ENCODE measurements at places on chromosomes 5 and 9.
A peak's percentile ranks its signal among the peaks of the same experiment; 100 is the strongest.

DNA sequence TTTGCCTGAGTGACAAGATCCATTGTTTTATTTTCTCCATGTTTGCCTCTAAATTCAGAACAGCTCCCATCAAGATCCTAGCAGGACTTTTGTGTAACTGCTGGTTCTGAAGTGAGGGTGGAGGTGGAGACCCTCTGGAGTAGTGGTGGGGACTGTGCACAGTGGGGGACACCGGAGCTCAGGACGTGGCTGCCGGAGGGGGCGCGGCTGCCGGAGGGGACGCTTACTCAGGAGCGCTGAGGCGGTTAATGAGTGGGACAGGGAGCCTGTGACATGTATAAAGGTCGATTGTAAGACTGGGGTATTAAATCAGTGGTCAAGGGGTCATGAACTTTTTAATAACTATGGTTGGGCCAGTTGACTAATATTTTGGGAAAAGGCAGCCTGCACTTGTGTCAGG is 127.0 kb upstream of the CACNA1B start:
- no peak for DNase-seq

- DNase-seq, result peak; percentile 21
Measured at GRCh38 chr5:14064841-14065240, 78.3 kb upstream of the TRIO start.

DNA sequence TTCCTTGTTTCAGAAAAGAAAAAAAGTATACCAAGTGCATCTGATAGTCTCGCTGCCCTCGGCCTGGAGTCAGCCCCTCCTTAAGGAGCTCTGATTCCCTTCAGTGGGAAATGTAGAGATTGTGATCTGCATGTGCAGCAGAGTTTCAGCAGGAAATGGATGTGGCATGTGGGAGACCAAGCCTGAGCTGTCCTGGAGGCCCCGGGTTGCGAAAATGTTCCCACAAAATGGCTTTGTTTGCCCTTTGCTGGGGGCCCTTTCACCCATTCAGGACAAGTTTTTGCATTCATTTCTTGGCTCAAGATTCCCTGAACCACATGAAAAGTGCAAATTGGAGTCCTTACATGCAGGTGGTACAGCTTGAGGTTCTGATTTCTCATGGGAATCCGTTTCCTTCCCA is 230.9 kb downstream of the GADD45G start:
- DNase-seq, result no peak

- no peak for DNase-seq
Measured at GRCh38 chr9:91033797-91034196, 232.2 kb downstream of the SYK start.

GRCh38 chr5:74056789-74057164 is 430.8 kb downstream of the ARHGEF28 start:
- peak; percentile 39 for DNase-seq

DNA sequence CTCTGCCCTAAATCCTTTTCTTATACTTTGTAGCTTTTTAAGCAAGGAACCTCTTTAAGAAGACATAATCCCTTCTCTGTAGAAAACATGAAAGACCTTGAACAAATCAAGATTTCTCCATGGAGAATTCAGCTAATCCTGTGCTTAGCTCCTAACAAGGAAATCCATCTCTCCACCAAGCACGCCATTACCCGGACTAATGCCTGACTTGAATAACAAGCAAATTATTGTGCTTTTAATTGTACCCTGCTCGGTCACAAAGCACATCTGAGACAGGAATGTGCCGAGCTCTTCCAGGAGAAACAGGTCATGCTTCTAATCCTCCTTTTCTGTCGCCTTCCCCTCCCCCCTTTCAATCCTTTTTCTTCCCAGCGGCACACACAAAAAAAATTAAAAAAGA is 141.3 kb downstream of the PSAT1 start:
- DNase-seq, result no peak

DNA sequence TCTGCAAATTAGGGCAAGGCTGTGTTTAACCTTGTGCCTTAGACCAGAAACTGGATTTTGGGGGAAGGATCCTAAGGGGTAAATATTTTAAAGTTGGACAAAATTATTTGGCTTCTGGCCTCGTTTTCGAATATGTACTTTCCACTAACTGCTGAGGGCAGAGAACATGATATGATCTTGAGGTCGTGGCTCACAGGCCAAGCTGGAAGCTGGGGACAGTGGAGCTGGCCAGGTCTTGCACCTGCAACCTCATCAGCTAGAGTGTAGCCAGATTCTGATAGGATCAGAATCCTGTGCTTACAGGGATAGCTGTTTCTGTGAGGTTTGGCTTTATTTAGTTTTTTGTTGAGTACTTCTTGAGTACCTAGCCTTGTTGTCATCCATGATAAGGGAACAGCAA is 24.9 kb downstream of the MAN2A1 start:
- DNase-seq, result no peak

DNA sequence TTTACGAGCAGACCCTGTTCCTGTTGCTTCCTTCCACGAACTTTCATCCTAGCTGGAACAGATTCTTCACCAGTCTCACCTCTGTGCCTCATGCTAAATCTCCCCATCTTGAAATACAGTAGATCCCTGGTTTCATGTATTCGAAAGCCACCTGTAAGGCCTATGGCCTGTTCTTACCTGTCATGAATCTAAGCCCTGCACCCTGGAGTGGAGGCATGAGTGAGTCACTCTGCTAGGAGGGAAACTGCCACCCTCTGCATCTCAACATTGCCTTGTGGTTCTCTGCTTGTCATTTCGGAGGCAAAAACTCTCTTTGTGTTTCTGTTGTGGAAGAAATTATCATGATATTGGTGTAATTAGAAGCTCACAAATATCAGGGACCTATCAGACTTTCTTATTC is 320.0 kb downstream of the ENC1 start:
- no peak for DNase-seq

- DNase-seq, result no peak
Measured at GRCh38 chr9:2574203-2574602, 47.4 kb upstream of the VLDLR start.

DNA sequence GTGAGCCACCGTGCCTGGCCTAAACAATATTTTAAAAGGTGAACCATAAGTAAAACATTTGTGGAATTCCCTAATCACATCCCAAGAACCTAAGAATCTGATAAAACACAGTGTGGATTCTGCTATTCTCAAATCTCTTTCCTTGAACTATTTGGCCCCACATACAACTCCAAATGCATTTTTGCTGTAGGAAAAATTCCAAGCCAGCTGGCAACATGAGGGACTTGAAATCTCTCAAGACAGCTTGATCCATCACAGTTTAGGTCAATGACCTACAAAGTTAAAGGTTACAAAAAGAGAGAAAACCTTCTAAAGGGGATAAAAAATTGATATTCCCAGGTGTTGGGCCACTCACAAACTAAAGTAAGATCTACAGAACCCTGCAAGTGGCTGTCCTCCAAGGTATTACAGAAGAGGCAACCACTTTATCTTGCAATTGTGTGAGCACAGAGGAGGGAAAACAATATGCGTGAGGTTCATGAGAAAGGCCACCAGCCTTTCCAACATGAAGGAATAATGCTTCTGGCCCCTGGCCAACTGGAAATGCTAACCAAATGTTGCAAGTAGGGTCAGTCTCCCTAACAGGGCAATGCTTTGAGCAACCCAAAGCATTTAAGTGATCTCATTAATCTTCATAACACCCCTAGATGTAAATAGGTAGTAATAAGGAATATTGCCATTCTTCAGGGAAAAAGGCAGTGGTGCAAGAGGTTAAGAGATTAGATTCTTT is 221.4 kb downstream of the SEMA5A start:
- DNase-seq, result no peak

- peak; percentile 51 for DNase-seq
Measured at GRCh38 chr9:93134015-93134739, at the start of gene NINJ1. Gene NINJ1, minus strand, starts transcription at chr9:93134251. Its CDS starts 34 bp downstream, at chr9:93134217.

DNA sequence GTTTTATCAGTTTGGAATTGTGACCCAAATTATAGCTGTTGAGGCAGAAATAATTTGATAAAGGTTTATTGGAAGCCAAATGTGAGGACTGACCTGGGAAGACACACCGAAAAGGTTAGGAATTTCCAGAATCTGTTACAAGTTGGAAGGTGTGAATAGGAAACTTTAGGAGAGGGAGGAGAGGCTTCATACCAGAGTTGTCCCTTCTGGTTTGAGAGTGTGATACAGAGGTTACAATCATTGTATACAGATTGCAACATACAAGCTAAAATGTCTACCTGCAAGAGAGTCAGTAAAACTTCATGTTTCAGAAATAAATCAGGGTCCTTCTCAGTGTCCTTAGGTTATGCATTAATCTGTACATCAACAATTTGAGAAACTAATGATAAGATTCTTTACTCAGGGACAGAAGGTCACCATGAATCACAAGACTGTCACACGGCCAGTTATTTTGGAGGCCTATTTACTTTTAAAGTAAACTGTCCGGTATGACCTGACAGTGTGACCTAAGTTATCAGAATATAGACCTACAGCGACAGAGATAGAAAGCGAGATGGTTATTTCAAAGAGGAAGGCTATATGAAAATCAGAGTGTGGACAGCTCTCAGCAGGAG is 204.9 kb upstream of the CTNND2 start:
- DNase-seq, result no peak

DNA sequence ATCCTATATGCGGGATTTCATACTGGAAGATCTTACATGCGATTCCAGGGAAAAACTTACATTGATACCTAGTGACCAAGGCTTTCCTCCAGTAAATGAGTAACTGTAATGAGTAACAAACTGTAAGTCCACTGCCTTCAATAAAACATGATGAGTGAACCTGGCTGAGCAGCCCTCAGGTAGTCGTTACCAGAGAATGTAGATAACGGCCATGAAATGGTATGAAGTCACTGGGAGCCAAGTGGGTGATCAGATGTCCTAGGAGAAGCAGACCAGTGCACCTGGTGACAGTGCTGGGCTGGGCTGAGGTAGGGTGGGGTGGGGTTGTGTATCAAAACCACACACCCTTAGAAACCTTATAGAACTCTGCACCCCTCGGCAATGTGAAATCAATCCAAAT is 203.6 kb downstream of the ALDH1A1 start:
- DNase-seq, result no peak

DNA sequence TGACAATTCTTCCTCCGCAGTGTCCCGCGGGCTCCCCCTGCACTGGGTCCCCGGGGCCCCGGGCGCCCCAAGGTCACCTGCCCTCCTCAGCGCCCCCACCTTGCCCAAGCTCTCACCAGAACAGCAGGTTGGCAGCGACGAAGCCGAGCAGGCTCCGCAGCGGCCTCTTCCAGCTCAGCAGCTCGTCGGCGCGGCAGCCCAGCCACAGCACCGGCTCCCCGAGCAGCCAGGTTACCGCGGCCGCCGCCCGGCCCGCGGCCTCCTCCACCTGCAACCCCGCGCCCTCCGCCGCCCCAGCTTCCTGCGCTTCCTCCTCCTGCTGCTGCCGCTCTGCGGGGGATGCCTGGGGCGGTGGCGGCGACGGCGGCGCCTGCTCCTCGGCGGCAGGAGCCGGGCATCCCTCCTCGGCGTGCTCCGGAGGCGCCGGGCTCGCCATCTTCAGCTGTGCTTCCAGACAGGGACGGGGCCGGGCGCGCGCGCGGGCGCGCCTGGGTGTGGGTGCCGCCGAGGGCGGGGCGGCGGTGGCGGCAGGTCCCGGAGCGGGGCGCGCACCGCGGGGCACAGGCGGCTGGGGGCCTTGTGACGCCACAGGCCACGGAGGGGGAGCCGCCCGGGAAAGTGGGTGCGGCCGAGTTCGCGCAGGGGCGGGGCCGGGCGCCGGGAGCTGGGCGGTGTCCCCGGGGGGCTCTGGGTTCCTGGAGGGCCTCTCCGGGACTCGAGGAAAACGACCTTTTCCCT is at the start of gene RETREG1:
Gene RETREG1, minus strand, starts transcription at position 462 of the 738 bp plus-strand sequence. Its CDS starts 26 bp downstream, at position 436.
- DNase-seq, result peak; percentile 9

DNA sequence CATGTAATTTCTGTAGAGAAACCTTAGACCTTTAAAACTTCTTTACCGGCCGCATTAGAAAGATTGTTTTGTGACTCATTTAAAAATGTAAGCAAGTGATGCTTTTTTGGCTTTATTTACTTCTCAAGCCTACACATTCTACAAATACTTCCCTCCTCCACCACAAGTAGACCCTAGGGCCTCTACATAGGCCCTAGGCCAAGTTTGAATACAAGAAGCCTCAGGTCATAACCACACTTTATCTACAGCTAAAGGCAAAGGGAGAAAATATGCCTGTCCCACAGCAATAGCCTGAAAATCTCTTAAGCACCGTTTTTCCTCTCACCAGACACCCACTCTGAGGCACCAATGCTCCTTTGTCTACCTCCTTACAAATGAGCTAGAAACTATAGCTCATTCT is 53.9 kb downstream of the CSNK1A1 start:
- DNase-seq, result peak; percentile 88

- peak; percentile 15 for DNase-seq
Measured at GRCh38 chr5:16025681-16026080, 153.9 kb downstream of the MARCHF11 start.

GRCh38 chr5:174951151-174951780 is 226.9 kb downstream of the MSX2 start:
- peak; percentile 25 for DNase-seq

- no peak for DNase-seq
Measured at GRCh38 chr5:58276431-58276830, 183.5 kb downstream of the PLK2 start.

GRCh38 chr5:178382754-178383164 is 150.2 kb upstream of the PHYKPL start:
- DNase-seq, result no peak

DNA sequence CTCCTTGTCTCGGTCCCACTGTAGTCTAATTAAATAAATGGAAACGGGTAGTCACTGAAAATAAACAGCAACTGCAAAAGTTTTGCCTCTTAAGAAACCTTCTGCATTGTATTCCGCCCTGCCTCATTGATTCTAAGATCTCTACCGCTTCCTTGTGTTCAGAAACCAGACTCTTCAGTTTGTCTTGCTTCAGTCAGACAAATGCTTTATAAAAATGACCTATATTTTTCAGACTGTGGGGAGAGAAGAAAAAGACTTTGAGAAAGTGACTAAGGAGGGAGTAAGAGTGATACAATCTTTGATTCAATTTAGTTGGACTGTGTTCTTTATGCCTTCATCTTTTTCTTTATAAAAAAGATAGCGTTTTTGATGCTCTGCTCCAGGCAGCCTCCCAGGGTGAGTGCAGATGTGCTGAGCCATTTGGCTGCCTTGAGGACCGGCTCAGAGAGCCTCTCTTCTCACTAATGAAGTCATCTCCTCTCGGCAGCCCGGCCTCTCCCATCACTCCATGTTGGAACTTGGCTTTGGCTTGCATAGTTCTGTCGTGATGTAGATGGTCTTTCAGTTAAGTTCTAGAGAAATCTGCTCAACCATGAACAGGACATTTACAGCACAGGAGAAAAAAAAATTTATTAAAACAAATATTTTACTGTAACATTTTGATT is 4.0 kb upstream of the VCAN start:
- DNase-seq, result peak; percentile 8
